ENCODE measurements at places on chromosomes 13 and 19.
A peak's percentile ranks its signal among the peaks of the same experiment; 100 is the strongest.

DNA sequence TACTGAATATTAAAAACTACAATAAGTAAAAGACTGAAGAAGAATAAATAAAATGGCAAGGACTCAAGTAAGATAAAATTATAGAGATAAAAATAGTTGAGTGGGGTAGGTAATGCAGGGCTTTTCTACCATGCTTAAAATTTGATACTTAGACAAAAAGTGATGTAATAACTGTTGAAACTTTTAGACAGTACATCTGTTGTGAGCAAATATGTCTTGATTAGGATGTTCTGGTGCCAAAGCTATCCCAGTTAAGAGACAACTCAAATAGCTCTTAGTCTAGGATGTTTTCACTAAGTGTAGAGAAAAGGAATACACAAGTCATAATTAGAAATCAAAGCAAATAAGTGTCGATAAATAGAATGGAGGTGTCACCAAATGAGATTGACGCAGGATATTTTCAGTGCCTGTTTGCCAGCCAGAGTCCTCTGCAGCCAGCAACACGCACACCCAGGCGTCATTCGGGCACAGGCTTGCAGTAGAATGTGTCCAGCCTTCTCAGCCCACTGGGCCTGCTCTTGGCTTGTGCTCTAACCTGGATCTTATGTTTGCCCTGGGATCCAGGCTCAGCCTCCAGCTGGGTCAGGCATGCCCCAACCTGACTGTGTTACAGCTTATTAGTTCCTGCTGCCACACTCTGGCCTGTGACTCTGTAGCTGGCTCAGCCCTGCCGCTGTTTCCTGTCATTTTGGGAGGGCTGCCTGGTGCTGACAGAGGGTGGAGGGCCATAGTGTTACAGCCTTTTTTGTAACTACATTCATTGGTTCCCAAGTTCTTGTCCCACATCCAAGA, 766.2 kb downstream of the PCDH17 start:
- no peak for DNase-seq

DNA sequence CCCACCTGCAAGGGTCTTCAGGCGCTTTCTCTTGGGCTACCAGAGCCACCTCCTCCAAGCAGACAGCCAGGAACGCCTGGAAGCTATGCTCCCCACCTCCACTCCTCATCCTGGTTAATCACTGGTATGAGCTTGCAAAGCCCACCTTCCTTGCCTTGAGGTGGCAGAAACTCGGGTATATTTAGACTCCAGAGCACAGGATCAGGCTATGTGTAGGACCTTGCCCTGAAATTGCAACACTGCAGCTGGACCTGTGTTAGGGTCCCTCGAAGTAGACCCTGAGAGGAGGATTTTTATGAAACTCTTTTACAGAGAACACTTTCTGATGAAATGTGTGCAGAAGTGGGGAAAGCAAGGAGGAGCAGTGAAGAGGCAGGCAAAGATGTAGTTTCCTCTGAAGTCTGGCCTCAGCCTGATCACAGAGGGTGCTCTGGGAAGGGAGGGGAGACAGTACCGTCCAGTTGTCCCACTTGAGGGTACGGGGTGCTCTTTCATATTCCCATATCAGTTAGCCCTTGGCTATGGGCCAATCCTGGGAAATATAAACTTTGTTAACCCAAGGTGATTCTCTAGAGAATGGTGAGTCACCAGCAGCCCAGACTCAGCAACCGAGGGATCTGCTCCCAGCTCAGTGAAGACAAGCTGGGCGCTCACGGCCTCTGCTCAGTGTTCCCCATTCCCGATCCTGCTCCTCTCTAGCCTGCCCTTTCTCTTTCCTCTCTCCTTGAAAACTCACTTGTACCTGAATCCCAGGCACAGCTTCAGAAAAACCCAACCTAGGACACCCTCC, 157.9 kb downstream of the UQCRFS1 start:
- no peak for DNase-seq

- no peak for DNase-seq
Observed at GRCh38 chr19:41940731-41941409, 12.6 kb upstream of the ERFL start.

- DNase-seq = no peak
Observed at GRCh38 chr13:47110141-47110540, 213.3 kb upstream of the HTR2A start.

GRCh38 chr13:100542826-100543156, 45.8 kb downstream of the GGACT start:
- no peak for DNase-seq

GRCh38 chr13:49836516-49836915, 44.0 kb upstream of the KPNA3 start:
- no peak for DNase-seq

DNA sequence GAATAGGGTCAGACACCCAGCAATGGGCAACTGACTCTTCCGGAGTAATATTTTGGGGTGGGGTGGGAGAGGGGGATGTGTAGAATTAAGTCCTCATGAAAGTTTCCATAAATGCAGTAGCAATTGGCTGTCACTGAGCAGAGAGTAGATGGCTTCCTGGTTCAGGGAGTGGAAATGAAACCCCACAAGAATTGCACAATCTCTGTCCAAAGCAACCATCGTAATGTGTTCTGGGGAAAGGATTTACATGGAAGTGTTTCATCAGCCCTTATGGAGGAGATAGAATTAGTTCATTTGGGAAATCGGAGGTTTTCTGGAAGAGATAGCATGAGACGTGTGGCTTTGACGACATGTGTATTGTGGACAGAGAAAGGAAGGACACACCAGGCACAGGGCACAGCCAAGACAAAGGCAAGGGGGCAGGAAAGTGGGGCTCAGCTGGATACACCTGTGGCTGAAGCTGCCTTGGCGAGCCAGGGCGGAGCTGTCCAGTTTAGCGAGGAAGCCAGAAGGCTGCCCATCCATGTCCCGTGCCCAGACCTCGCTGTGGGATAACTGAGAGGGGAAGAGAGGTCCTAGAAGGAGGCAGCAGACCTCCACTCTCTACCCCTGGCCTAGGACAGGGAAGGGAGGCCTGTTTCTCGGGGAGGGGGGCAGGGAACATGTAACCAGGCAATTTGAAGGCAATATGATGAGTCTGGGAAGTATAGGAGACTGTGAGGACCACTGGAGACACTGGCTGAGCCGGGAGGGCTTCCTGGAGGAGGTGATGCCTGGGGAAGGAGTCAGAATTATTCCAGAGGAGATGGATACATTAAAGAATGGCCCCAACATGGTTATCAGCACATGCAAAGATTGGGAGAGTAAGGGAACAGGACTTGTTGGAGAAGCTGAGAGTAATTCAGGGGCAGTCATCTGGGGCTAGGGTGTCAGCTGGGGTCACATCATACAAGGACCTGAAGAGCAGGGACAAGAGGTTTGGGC, 2.6 kb upstream of the CLEC4G start:
- DNase-seq = no peak

DNA sequence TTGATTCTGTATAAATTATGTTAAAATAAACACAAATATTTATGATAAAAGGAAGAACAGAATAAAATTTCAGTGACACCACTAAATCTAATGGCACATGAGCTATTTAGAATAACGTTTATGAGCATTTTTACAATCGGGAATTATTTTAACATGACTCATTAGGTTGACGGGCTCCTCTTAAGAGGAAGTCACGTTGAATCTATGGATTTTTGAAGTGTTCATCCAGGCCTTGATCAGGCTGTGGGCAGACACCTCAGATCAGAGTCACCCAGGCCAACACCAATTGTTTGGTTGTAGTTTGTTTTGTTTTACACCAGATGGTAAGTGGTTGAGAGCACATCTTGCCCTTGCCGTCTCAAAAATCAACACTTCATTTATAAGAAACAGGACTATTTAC, 257.8 kb downstream of the FOXO1 start:
- no peak for DNase-seq

- no peak for DNase-seq
Observed at GRCh38 chr13:114151565-114152284, 19.3 kb upstream of the RASA3 start.

GRCh38 chr13:110454227-110454859, 107.2 kb downstream of the RAB20 start:
- DNase-seq = no peak

DNA sequence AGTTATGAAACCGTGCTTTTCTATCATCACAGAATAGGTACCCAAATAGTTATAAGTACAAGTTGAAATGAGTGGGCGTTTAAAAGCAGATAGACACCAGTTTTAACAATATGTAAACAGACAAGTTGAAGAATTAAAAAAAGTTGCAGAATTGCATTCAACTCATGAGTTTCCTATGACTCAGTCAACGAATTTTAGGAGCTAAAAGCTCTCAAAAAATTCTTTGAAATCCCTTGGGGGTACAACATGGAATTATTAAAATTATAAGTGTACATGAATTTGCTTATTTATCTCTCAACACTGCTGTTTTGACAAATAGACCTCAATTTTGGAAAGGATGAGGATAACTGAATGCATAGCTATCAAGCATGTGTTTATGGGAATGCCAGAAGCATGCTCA, 693.4 kb downstream of the PCDH9 start:
- DNase-seq = no peak

GRCh38 chr19:38736413-38737280, 7.6 kb downstream of the CAPN12 start:
- peak; percentile 34 for DNase-seq

DNA sequence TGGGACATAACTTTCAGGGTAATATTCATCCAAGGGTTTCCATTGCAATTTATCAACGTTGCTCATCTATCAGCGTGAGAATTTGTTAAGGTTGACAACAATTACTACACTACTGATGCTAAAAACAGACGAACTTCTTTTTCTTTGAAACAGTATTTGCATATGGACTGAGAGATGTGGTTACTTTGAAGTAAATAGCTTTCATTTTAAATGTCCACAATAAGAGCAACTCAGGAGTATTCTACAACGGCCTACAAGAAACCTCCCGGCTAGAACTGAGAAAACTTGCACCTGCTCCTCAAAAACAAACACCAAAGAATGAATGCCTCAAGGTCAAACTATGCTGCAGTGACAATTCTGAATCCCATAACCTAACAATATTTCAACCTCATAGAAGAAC, 238.4 kb downstream of the IRS2 start:
- DNase-seq = no peak

GRCh38 chr13:46051968-46052318, 603 bp downstream of the ZC3H13 start:
- DNase-seq = no peak

GRCh38 chr19:6890938-6891337, 3.6 kb downstream of the ADGRE1 start:
- DNase-seq = no peak

DNA sequence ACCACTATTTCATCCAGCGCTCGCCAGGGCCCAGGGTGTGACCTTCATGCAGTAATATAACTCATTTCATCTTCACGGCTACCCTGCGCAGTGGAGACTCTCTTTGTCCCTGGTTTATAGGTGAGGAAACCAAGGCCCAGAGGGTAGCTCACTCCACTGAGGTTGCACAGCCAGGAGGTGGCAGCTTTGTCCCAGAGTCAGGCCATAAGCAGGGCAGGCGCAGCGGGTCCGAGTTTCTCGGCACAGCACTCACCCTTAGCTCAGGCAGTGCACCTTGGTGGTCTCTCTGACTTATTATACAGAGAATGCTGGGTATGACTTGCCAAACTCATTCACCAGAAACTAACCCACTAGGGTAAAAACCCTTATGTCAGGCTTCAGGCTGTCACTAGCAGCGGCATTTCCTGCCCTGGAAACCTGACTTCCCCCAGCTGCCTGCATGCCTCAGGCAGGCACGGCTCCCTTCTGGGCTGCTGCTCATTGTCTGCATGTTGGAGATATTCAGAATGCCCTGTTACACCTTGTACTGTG, 24.5 kb downstream of the PPP5C start:
- no peak for DNase-seq

GRCh38 chr13:38530492-38530891, 156.4 kb upstream of the FREM2 start:
- no peak for DNase-seq

- DNase-seq = no peak
Observed at GRCh38 chr13:42392716-42393572, 121.0 kb downstream of the AKAP11 start.

DNA sequence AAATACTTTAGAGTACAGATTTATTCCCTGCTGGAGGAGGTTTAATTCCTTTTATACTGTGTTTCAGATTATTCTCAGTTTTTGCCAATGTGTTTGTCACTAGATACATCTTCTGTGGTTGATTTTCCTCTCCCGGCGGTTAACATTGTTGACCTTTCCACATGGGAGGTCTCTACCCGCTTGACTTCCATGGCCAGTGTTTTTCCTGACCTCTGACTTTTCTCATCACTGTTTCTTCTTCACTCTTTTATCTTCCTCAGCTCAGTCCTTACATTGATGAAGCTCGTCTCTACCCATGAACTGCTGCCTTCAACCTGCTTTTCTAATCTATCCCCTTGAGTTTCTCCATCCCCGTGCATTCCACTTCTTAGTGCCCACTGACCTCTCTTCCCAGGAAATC, 517.4 kb downstream of the GPC6 start:
- no peak for DNase-seq

GRCh38 chr19:55930996-55931515, 1.1 kb downstream of the NLRP13 start:
- no peak for DNase-seq

GRCh38 chr19:40555978-40556689, 20.5 kb upstream of the SHKBP1 start:
- no peak for DNase-seq

Data from stimulated activated CD4-positive, alpha-beta T cell treated with anti-CD3 and anti-CD28 coated beads, Interleukin-1b, Interleukin-23, amount 100 ng/mL, for 1 hour (primary cell).